ENCODE measurements at places on chromosomes 4 and X.

GRCh38 chr4:134668237-134668636 lies 466.6 kb upstream of the PABPC4L start:
- no peak for DNase-seq

DNA sequence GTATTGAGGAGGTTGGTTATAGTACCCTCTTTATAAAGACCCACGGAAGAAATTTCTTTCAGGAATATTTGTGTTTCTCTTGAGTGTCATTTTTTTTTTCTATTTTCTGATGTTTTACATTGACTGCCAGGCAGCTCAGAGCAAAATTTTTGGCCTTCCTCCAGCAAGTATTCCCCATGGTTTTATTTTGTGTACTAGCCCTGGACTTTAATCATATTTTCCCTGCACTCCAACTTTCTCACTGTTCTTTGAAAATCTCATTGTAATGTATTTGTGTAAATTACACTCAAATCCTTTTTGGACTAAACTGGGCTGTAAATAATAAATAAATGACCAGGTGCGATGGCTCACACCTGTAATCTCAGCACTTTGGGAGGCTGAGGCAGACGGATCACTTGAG lies 45.6 kb upstream of the USP46 start:
- no peak for DNase-seq

GRCh38 chr4:48445704-48446103 lies 37.4 kb upstream of the SLC10A4 start:
- DNase-seq, result peak; percentile 16

DNA sequence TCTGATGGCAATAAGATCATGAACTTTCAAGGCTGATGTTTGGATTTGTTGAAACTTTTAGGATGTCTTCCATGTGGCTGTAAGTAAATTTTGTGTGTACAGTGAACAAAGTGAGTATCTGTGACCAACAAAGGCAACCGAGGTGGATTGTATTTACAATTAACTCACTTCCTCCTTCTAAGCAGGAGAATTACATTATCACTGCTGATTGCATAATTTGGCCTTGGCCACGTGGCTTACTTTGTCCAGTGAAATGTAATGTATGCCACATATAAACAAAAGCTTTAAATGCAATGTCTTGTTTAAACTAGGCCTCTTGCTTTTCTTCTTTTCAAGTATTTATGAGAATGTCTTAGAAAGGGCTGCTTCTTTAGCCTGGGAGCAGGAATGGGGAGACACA lies 66.3 kb upstream of the MAD2L1 start:
- peak; percentile 38 for DNase-seq

- DNase-seq, result no peak
Observed at GRCh38 chr4:145493166-145493565, 11.5 kb downstream of the SMAD1 start.

GRCh38 chr4:8191136-8191747 lies 7.8 kb upstream of the SH3TC1 start:
- DNase-seq, result peak; percentile 94

DNA sequence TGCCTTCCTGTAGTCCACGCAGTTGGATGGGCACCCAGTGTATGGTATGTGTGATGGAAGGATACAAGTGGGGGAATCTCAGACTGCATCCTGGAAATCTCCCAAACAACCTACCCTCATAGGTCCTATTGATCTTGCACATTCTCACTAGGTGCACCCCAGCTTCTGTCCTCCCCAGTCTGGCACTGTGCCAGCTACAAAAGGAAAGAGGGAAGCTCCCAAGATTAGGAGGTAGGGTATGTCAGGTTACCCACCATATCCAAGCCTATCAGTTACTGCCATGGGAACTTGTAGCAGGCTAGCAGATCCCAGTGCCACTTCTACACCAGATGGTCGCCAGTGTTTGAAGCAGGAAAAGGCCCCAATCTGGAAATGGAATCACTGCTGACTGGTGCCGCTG lies 11.6 kb downstream of the TBX22 start:
- no peak for DNase-seq

All from inflammatory macrophage treated with lipopolysaccharide for 4 hours (primary cell).